ENCODE measurements at places on chromosomes 3 and 15.

- DNase-seq = no peak
Measured at GRCh38 chr3:187445356-187445755, 77.2 kb downstream of the RTP4 start.

- no peak for DNase-seq
Measured at GRCh38 chr3:61807865-61808276, 246.5 kb downstream of the PTPRG start.

DNA sequence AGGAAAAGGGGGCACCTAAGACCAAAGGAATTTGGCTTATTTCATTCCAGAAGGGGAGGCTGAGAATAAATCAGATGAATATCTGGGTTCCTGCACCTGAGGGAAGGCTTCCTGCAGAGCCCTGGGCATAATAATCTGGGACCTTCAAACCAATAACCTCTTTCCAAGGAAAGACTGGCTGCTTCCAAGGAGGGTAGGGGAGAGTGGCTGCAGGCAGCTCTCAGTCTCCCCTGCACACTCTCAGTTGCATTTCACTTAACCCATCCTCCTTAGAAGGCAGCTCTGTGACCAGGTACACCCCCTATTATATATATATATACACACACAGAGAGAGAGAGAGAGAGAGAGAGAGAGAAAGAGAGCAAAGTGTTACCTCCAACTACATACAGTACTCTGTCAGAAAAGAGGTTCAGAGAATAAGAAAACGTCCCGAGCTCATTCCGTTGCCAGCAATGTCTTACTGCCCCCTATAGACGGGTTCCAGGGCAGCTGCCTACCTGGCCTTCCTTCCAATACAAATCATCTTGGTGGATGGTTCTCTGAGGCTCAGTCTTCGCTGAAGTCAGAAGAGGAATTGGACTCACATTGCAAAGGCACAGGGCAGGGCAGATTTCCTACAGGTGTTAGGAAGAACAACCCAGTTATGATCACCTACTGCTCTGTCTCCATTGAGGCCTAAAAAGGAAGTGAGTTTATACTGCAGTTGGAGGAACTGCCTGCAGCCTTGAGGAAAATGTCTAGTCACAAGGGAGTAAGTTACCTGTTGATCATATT is 26.1 kb downstream of the CAPN3 start:
- DNase-seq = no peak

DNA sequence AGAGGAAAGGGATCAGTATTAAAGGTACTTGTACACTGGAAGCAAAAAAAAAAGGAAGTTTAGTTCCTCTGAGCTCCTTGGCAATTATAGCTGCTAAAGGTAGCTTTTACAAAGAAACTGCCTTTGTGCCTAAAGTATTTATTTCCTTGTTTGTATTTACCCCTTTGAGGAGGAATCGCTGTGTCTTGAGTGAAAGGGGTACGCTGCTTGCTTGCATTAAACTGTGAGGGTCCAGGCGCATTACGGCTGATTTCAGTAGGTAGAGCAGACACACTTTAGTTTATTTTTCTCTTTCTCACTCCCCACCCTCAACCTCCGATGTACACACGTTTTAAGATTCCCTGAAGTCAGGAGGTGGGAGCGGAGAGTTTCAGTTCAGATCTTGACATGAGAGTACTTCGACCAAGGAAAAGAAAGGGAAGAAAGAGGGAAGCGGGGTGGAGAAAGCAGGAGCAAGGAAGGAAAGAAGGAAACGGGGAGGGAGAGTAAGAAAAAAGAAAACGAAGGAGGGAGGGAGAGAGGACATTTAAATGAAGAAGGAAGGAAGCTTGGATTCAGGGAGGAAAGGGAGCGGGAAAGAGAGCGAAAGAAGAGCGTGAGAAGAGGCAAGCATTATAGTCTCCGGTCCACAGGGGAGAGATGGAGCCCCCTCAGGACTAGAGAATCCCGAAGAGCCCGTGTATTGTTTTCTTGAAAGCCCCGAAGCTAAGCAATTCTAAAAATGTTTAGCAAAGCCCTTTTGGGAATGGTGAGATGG is 1.2 kb upstream of the MME start:
- DNase-seq = no peak

DNA sequence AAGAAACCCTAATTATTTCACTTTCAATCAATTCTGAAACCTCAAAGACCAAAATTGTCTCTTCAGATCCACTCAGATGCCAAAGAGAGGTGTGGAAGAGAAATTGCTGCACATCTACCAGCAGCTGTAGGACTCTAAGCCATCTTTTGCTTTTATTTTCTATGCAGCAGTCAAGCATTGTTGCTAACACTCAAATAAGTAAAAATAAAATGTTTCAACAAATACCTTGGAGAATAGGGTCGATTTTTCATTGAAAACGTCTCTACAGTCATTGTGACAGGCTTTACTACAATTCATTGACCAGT is 66.4 kb upstream of the CFAP20DC start:
- DNase-seq = no peak

GRCh38 chr3:117611211-117611610 is 901.6 kb downstream of the TUSC7 start:
- no peak for DNase-seq

DNA sequence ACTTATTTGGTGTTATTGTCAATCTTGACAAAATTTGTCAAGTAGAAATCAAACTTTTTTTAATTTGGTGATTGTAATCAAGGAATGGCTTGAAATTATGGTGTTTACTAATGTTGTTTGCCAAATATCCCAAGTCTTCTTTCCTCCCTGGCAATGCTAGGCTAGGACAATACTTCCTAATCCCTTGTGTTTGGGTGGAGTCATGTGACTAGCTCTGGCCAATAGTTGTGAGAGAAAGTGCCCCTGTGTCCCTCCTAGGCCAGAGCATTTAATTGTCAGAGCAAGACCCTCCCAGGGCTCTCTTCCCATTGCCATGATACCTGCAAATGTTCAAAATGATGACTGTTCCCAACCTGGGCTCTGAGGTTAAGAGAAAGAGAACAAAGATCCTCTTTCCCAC is 132.7 kb downstream of the ANXA2 start:
- no peak for DNase-seq

DNA sequence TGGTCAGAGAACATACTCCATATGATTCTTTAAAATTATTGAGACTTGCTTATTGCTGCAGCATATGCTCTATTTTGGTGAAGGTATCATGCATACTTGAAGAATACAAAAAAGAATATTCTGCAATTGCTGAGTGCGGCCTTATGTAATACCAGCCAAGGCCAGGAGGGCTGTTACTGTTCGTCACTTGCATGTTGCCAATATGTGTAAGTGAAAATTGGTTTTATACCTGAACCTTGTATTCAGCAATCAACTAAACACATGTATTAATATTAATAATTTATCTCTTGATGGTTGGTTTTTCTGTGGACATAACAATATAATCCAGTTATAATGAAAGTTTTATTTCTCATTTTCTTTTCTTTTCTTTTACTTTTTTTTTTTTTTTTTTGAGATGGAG is 13.9 kb upstream of the GABRA5 start:
- DNase-seq = no peak

DNA sequence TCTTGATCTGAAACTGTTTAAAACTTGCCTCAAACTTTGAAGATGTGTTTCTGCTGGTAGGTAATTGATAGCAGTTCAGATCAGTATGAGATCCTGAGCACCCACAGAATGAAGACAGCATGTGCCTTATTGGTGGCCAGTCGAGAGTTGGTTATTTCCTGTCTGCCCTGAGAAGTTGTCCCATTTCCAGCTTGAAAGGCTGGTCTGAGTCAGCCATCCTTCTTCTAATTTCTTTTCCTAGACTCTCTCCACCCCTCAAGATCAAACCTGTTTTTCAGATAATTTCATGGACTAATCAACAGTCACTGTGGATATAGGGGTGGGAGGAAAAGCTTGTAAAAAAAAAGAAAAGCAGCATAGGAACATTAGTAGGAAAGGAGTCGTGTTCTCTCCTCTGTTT is 464.4 kb downstream of the FOXP1 start:
- DNase-seq = no peak
